ENCODE measurements at places on chromosomes 7 and 10.

DNA sequence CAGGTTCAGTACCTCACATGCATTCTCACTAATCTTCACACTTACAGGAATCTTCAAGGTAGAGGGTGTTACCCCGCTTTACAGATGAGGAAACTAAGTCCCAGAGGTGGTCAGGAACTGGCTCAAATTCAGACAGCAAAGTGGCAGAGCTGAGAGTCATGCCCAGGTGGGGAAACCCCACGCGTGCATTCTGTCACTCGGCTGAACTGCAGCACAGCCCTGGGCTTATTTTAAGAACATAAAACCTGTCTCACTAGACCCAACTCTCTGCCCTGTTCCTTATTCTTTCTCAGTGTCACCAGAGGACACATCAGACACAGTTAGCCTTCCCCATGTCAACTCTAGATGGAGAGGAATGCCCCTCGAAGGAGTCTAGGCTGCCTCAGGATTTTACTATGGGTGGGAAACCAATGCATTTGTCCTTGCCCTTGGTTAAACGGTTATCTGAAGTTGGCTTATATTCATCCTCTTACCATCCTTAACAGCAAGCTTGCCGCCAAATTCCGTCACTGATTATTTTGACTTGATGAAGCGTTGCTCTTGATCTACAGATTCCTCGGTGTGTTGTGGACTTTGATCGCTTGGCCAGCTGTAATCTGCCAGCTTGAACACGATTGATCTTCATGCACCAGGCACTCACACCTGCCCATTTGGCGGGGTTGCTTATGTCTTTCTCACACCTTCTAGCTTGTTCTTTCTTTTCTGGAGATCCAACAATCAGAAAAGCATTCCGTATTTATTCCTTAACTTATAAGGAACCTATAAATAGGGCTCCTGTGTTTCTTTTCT is 627.9 kb downstream of the SDK1 start:
- DNase-seq, result no peak

GRCh38 chr7:131909151-131909768 is 352.8 kb upstream of the PODXL start:
- DNase-seq, result no peak

DNA sequence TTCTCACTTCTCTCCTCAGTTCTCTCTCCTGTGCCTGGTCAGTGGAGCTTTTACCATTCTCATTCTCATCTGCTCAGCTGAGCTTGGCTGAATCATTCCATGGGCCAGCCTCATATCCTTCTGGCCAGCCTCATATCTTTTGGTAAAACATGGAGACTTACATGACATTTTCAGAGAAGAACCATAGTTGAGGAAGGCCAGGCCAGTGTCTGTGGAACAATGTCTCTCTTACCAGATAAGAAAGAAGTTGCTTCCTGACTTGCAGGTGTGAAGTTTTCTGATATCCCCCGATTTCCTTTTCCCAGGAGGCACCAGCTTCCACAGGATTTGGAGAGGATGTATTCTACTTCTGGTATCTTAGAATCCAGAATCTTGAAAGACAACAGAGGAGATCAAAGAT is 24.7 kb downstream of the ST7 start:
- no peak for DNase-seq

DNA sequence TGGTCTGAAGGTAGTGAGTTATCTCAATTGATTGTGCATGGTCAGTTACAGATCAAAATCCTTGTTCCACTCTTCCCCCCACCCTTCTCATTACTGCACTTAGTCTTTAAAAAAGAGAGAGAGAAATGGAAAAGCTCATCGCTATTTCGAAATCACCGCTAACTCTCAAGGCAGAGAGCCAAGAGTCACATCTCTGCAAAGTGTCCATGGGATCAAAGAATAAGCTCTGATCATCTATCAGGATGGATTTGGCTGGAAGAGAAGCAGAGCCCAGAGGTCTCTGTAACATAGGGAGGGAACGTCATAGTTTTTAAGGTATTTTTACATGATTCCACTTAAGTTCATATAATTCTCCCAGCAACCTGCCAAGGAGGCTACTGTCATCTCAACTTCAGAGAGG is 30.0 kb upstream of the MYH16 start:
- no peak for DNase-seq

- DNase-seq, result no peak
Measured at GRCh38 chr7:48252995-48253394, 81.7 kb downstream of the ABCA13 start.

- DNase-seq, result no peak
Measured at GRCh38 chr10:119119400-119119799, 15.5 kb downstream of the DENND10 start.

- DNase-seq, result no peak
Measured at GRCh38 chr7:103866919-103867318, 122.5 kb downstream of the RELN start.

- no peak for DNase-seq
Measured at GRCh38 chr10:119370972-119371703, 163.8 kb downstream of the GRK5 start.

DNA sequence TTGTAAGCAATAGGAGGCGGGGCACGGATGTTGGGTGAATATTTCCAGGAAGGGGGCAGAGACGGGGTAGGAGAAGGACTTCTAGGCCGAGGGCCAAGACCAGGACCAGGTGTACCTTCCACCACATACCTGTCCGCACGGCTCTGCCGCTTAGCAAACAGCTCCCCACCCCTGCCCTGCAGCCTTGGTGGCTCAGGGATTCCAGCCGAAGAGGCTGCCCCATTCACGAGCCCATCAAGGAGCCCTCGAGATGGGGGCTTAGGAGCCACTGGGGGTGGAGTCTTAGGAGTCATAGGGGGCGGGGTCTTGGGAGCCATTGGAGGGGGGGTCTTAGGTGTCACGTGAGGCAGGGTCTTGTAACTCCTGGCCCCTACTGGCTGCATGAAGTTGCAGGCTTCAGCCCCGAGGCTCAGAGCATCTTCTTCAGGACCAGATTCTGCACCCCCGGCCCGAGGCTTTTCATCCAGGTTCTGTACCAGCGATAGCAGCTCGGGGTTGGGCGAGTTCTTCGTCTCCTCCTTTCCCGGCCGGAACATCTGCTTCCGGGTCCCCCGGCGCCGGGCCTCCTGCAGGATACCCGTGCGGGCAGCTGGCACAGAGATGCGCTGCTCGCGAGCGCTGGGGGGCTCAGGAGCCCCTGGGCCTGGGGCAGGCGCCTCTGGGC is 6.1 kb upstream of the MYOZ1 start:
- DNase-seq, result peak; percentile 74

DNA sequence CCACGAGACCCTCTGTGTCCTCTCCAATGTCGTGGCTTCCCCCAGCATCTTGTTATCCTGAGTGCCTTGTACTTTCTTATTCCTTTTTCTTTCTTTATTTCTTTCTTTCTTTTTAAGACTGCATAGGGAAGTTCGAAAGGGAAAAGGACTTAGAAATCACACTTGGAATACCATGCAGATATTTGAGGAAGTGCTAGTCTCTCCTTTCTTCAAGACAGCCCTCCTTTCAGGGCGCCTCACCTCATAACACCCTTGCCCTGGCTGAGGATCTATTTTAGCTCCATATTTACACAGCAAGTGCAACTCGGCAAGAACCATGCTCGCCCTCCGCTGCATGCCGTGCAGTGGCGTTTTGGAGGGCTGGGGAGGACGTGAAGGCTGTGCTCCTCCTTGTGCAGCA is 232.3 kb upstream of the GLI3 start:
- DNase-seq, result no peak

DNA sequence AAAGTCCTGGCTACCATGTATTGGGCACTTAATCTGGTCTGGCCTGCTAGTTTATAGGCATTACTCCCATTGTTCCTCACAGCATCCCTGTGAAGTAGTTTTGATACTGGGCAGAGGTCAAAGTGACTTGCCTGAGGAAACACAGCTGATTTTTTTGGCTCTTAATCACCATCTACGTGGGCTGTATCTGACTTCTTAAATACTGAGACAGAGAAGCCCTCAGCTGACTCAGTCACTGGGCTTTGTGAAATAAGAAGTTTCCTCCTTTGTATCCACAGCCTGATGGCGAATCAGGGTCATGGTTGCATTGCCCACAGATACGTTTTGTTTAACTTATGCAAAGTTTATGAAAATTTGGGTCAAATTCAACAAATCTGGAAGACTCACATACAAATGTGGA is 13.2 kb downstream of the TACR2 start:
- DNase-seq, result no peak

GRCh38 chr7:101913851-101914250 is 96.4 kb downstream of the CUX1 start:
- DNase-seq, result no peak

DNA sequence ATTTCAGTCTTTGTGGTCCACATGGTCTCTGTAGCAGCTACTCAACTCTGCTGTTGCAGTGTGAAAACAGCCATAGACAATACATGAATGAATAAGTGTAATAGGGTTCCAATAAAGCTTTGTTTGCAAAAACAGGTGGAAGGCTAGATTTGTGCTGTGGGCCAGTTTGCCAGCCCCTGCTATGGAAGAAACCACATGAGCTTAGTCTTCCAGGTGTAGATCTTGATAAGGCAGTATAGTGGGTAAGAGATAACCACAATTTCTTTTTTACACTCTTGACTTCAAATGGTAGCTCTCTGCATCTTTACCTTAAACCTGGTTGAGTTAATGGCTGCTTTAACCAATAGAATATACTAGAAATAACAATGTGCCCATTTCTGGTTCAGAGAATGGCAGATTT is 135.0 kb upstream of the PALS2 start:
- DNase-seq, result no peak

GRCh38 chr10:6678211-6678803 is 98.2 kb upstream of the PRKCQ start:
- peak; percentile 43 for DNase-seq

- no peak for DNase-seq
Measured at GRCh38 chr10:132480356-132480755, 57.2 kb upstream of the INPP5A start.

DNA sequence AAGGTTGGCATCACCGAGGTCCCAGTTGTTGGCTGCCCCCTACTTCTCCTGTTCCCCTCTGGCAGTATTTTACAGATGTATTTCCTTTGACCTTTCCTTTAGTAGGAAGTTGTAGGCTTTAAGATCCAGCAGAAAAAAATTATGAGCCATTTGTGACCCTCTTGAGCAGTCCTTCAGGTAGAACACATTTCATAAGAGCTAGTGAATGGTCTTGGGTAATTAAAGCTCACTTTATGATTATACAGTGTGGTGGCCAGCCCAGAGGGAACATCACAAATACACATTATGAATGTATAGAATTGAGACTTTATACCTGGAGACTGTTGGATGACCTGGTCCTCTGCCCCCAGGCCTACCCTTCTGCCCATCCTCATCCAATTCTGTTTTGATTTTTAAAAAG is 57.0 kb downstream of the KAT6B start:
- DNase-seq, result no peak

DNA sequence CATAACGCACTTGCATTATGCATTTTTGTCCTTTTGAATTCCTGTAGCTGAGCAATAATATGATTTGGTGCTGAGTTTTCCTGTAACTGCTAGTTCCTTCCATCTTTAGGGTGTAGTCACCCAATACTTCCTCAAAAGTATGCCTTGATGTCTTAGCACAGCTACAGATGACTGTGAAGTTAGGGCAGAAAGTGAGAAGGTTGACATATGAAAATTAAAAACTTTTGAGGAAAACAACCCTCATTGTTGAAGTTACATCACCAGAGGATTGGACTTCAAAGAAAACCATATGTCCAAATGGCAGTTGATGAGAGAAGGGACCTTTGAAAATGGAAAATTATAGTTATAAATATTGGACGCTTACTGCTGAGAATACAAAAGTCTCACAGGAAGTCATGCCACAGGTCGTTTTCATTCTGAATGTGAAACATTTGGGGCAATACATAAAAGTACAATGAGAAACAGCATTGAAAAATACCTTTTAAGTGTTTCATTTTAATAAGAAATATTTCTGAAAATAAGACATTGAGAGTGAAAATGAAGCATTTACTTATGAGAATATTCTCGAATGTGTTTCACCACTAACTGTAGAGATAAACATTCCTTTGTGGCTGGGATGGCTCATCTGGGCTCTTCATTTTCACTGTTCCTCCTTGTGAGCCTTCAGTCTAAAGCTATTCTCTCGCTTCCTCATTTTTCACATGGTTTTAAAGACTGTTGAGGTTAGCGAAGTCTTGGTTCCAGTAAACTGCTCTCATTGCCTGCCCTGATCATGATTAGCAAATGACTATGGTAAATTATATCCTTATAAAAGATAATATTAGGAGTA is 61.4 kb upstream of the NME8 start:
- no peak for DNase-seq

- peak; percentile 28 for DNase-seq
Measured at GRCh38 chr10:44963772-44964633, 4.4 kb downstream of the RASSF4 start.

- no peak for DNase-seq
Measured at GRCh38 chr7:33716581-33717477, 188.5 kb upstream of the BMPER start.

Data from BE2C (cell line).